ENCODE measurements at places on chromosomes 16 and 17.

- no peak for DNase-seq
Observed at GRCh38 chr17:42163113-42163512, 8.3 kb upstream of the RAB5C start.

DNA sequence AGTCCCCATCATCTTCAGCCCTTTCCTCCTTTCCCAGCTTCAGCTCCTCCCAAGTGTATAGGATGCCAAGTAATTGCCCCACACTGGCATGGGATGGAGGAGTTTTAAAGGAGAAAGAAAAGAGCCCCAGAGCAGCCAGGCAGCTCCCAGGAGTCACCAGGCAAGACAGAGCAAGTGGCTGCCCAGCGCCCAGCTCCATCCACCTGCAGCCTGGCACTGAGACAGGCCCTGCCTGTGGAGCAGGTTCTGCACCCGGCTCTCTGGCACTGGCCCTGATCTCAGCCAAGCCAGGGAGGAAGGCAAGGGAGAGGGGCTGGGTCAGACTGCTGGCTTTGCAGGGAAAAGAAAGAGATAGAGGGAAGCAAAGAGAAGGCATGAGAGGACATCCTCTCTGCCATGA, 21.7 kb downstream of the FOXN1 start:
- DNase-seq: no peak

GRCh38 chr17:44000141-44000860, 4.1 kb upstream of the NAGS start:
- no peak for DNase-seq

- DNase-seq: no peak
Observed at GRCh38 chr16:22623351-22623781, 112.7 kb downstream of the NPIPB5 start.

- no peak for DNase-seq
Observed at GRCh38 chr17:859824-860195, 77.7 kb downstream of the MRM3 start.

GRCh38 chr16:53816211-53816836, 112.4 kb downstream of the FTO start:
- DNase-seq: no peak

DNA sequence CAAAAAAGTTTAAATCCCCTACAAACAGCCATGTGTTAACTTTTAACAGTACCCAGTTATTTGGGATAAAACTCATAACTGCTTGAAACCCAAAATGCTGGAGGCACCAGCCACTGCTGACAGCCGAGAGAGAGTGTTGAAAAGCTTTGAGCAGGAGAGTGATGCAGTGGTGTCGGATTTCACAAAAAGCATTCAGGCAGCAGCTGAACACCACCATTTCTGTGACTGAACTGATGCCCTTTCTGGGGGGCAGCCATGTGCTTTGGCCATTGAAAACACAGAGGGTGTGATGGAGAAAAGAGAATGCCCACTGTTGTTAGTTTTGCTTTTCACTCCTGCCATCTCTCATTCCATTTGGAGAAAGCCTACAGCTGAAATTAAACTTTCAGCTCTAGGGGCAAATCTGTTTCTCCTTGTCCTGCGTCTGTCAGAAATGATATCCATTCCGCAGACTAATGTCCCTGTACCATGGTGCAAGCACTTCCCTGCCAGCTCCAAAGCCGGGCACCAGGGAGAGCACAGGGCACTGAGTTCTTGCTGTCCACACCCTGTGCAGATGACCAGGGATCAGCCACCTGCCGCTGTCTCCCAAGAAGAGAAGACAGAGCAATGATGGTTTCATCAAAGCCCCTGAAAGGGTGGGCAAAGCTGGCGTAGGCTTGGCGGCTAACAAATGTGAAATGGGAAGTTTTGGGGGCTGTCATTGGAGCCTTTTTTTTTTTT, 16.6 kb upstream of the MLYCD start:
- no peak for DNase-seq

DNA sequence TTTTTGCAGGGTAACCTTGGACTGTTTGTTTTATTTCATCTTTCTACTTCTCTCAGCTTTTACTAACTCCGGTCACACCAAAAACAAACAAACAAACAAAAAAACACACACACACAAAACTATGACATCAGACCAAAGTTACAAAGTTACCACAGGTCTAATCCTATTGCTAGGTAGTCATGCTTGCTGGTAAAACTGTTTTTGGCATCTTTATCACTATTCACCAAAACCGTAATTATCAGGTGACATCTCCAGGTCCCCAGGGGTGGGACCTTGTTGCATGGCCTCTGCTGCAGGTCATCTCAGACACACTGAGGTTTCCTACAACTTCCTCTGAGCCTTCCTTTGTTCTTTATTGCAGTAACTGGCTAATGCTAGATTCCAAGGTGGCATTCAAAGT, 162.3 kb downstream of the ABCA8 start:
- DNase-seq: no peak

DNA sequence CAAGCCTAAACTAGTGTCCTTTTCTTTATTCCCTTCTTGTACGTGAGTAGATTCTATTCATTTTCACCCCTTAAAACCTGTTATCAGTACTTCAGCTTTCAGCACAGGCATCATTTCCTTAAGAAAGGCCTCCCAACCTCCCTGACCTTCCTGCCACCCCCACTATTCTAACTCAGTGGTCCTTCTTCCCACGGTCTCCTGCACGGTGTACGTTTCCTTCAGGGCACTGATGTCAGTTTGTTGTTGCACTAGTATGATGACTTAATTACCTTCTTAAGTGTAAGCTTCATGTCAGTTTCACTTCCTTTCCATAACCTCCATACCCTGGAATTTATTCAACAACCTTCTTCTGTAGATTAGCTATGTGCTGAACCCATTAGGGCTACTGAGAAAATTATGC, 484.2 kb downstream of the HS3ST4 start:
- DNase-seq: no peak

DNA sequence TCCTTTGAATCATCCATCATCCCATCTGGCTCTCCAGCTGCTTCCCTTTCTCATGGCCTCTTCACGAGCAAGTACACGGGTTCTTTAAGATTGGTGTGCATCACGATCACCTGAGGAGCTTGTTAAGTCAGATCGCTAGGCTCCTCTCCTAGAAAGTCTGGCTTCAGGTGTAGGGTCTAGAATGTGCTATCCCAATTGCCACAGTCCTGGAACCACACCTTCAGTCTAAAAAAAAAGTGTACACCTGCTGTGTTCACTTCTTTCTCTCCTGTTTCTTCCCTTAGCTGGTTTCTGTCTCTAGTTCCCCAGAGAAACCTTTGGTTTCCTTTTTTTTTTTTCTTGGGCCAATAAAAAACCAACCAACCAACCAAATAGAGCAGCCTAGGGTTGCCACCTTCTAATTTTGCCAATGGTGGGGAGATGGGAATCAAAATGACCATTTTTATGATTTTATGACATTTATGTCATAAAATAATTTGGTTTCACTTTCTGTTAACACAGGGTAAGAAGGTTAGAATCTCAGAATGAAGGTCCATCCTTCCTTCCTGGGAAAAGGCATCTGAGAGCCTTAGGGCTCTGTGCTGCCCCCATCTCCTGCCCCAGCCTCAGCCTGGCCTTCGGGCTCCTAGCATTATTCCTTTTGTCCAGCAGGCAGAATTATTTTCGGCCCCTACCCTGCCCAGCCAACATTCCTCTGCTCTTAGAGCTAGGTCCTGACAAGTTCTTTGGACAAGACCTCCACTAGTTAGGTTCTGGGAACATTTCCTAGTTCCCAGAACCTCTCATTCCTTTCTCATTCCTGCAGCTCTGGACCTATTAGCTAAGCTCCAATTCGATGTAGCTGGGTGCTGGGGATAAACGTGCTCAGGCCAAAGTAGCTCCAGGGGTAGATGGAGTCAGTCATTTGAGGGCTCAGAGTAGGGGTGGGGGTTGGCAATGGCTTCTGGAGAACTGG, 1.9 kb upstream of the GGT6 start:
- DNase-seq: no peak

DNA sequence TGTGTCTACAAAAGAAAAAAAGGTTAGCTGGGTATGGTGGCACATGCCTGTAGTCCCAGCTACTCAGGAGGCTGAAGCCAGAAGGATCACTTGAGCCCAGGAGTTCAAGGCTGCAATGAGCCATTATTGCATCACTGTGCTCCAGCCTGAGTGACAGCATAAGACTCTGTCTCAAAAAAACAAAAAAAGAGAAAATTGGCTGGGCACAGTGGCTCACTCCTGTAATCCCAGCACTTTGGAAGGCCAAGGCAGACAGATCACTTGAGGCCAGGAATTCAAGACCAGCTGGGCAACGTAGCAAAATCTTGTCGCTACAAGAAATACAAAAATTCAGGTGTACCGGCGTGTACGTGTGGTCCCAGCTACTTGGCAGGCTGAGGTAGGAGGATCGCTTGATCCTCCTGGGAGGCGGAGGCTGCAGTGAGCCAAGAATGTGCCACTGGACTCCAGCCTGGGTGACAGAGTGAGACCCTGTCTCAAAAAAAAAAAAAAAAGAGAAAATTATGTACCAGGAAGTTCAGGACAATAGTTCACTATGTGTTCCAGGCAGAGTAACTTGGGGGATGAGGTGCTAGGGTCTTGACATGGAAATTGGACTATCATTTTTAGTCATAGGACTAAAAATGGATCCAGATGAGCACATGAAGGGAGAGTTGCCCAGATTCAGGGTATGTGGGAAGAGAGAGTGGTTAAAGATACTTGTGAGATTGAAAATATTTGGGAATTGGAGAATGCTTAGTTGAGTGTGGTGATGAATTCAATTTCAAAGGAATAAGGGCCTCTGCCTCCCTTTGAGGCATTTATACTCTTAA, 11.0 kb downstream of the ALDH3A2 start:
- DNase-seq: no peak

DNA sequence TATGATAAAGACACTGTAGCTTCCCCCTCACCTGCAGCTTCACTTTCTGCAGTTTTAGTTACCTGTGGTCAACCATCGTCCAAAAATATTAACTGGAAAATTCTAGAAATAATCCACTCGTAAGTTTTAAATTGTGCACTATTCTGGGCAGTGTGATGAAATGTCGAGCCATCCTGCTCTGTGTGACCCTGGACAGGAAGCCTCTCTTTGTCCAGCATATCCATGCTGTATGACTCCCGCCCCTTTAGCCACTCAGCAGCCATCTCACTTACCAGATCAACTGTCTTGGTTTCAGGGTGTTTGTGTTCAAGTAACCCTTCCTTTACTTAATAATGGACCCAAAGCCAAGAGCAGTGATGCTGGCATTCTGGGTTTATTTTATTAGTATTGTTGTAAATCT, 56.1 kb downstream of the SIAH1 start:
- no peak for DNase-seq

DNA sequence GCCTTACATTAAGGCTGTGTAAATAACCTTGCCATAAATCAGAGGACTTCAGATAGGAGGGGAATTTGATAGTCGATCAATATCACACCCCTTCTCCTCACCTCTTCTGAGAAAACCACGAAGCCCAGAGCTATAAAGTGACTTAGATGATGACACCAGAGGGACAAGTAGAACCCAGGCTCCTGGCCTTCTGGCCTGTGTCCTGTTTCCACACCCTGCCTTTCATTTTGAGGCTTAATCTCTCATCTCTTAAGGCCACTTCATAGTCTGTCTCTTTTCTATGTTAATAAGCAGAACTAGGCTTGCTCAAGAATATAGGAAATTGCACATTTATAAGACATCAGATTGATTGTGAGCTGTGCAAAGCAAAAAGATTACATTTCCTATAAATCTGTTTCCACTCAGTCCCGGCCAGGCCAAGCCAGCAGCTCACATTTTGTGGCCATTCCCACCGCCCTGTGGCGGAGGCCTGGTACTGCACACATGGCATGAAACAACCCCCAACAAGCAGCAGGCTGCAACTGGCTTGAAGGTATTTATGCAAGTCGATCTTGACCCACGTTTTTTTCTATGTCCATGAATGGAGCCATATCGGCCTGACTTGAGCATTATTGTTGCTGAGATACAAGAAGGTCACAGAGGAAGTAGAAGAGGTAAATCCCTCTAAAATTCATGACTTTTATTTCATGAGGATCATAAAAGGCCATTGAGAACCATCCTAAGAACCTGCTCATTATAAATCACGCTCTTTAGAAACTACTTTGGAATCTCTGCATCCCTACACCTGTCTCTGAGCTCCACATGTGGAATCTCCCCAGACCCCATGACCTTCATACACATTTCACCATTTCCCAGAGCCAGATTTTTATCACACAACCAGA, 93.7 kb downstream of the PMP22 start:
- no peak for DNase-seq

- DNase-seq: no peak
Observed at GRCh38 chr16:3188925-3189825, 1.2 kb downstream of the OR1F1 start.

- no peak for DNase-seq
Observed at GRCh38 chr17:69344939-69345338, 18.0 kb upstream of the ABCA5 start.

DNA sequence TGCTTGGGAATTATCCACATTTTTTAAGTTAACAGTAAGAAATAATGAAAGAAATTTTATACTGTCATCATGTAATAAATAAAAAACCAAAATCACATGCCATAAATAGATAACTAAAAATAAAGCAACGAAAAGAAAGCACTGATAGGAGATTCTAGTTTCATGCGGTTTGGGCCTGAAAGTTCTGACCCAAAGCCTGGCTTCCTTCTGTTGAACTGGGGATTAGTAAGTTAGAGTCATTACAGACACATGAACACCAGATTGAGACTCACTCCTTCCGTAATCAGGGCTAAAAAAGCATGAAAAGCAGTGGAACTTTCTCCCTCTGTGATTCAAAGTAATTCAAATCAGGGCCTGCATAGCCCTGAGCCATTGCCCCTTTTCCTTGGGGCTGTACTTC, 13.2 kb upstream of the SLC6A2 start:
- DNase-seq: no peak

- peak; percentile 33 for DNase-seq
Observed at GRCh38 chr17:37373530-37374159, 2.1 kb upstream of the C17orf78 start.

DNA sequence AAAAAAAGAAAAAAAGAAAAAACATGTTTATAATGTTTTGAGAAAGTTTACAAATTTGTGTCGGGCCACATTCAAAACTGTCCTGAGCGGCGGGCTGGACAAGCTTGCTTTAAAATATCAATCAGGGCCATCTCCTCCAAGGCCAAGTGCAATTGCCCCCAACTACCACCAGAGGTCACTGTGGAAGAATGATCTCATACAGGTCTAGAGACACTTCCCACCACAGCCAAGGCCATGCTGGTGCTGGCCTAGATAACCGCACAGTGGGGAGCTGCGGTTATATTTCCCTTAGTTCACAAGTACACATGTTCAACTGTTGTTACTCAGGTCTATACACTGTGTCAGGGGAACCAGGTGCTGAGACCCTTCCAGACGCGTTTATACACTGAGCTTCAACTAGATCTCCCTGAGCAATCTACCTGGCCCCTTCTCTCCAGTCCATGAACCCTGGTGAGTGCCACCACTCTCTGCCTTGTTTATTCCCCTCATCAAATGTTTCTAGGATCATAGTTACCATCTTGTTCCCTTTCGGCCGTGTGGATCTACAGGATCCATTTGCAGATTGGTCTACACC, 83.8 kb upstream of the CCL2 start:
- peak; percentile 16 for DNase-seq

All from activated effector memory CD4-positive, alpha-beta T cell treated with Interleukin-2 at 50 U/mL for 16 hours (primary cell).